Omental fat pad (tissue), 4 donors: ENCODE measurements at places on chromosomes 12 and 14.

- DNase-seq, result no peak
Measured at GRCh38 chr12:90303771-90304170, 595.1 kb upstream of the ATP2B1 start.

GRCh38 chr14:59803052-59803540, 67.5 kb downstream of the RTN1 start:
- no peak for DNase-seq

DNA sequence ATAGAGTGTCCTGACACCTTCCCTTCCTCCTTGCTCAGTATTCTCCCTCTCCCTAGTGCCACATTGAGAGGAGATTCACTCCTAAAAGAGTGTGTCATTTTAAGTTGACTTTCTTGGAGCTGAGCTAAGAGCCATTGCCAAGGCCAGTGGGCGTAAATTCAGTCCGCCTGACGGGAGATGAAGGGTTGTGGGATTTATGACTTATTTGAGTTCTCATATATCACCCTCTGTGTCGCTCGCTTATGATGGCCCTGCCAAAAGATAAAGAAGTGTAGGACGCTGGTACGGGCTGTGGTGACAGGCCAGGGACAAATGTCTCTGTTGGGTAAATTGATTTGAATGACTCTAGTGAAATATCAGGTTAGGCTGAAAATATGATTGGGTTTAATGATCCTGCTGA, 867.4 kb downstream of the NRXN3 start:
- no peak for DNase-seq

DNA sequence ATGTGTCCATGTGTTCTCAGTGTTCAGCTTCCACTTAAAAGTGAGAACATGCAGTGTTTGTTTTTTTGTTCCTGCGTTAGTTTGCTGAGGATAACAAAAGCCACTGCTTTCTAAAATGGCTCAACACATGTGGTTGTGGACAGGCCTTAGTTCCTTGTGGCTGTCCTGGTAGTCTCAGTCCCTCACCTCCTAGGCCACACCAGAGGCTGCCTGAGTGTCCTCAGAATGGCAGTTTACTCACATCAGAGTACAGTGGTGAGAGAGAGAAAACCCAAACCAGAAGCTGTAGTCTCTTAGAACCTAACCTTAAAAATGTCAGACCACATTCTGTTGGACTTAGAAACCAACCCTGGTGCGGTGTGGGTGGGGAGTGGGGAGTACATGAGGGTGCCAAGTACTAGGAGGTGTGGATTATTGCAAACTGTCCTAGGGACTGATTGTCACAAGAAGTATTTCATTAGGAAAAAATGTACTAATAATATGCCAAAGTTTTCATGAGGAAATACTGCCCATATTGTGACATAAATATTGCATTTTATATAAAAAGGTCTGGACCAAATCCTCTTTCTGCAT, 30.4 kb downstream of the NPAS3 start:
- DNase-seq, result no peak

DNA sequence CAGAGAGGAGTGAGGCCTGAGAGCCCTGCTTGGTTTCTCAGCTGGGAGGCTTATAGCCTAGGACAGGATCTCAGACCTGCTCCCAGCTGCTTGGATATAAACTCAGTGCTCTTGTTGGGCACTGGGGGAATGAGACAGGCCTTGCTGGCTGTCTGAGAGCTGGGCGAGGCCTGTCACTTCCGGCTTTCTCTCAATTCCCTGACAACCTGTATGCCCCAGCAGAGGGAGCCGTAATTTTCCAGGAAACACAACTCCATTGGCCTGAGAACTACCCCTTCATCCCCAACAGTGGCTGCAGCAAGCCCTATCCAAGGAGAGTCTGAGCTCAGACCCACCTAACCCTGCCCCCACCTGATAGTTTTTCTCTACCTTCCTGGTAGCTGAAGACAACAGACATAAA, 258.3 kb upstream of the STXBP6 start:
- DNase-seq, result no peak
